ENCODE measurements at places on chromosomes 6 and 20. TPM values are rescaled to one million over a fixed set of nuclear protein-coding genes. Genes with fewer than 3 reads are reported as not detected.

GRCh38 chr6:33699131-33699530, 12.4 kb downstream of the UQCC2 start:
- no peak for DNase-seq

Gene APOM
- total RNA-seq = 4.5 TPM

Gene HNF4A
- not detected for total RNA-seq

- DNase-seq = no peak
These were observed 30.5 kb downstream of the FAM8A1 start for GRCh38 chr6:17630511-17631073.

GRCh38 chr6:159077123-159077522, 32.3 kb upstream of the TAGAP start:
- DNase-seq = no peak

DNA sequence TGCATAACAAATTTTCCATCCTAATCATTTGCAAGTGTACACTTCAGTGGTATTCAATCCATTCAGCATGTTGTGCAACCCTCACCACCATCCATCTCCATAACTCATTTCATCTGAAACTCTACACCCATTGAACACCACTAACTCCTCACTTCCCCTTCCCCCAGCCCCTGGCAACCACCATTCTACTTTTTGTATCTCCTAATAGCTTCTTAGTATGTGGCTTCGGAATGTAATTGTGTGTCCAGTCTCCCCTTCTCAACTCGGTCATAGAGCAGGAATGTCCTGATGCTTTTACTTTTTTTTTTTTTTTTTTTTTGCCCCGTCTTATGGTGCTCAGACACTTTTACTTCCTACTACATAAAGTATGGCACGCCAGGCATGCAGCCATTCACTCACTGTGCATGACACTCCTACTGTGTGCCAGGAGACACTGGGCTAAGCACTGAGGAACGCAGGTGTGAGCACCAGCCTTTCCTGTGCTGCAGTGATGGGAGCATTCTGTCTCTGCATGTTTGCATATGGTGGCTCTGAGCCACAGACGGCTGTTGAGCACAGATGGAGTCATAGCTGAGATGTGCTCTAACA, 15.3 kb downstream of the HCK start:
- no peak for DNase-seq

DNA sequence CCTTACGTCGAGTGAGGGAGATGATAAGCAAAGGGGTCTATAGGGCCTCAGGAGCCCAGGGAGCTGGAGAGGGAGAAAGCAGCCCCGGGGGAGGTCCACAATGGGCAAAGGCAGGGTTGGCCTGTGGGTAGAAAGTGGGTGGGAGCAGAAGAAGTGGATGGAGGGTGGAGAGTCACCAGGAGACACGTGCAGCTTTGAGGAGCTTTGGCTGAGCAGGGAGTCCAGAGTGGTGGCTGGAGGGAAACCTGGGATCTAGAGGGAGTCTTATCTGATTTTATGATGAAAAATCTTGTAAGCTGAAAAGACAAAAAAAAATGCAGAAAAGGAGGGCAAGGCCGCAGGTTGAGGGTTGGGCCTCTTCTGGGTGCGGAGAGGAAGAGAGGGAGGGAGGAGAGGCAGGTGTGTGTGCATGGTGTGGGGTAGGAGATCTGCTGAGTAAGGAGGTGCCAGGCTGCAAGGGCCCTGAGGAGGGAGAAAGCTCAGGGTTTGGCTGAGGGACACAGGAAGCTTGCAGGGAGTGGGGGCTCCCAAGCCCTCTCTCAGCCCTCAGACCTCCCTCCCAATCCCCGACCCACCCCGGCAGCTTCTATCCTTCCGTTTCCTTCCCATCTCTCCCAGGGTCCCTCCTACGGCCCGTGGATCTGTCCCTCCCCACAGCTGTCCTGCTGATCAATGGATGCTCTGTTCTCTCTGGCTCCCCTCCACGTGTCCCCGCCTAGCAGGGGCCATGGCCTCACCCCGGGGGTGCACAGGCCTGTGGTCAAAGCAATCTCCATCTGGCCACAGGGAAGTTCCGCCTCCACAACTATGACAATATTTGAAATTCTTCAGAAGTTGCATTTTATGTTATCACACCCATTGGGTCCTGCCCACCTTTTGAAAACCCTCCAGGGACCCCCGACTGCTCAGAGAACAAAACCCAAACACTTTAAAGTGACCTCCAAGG, 17.1 kb upstream of the BPI start:
- no peak for DNase-seq

DNA sequence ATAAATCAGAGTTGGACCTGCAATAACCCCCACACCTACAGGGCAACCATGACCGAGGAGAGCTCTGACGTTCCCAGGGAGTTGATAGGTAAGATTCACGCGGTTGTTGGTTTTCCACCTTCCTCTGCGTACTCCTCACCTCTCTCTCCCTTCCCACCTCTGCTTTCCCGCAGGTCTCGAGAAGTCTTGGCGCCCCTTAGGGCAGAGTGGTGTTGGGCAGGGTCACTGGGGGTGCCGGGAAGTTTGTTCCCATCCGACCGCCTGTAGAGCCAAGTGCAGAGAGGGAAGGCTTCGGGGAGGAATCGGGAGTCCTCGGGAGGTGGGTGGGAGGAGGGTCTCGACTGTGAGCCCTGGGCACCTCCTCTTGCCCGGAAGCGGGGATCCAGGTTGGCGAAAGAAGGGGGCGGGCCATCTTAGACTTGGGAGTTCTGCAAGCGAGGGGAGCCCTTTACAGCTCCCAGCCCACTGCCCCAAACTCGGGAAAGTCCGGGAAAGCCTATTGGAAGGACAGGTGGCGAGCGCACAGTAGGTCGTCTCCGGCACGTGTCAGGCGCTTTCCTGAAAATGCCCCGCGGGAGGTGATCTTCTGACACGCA, 672 bp downstream of the CARMIL1 start:
- DNase-seq = peak; percentile 15

GRCh38 chr20:42549496-42549895, 640.2 kb downstream of the PTPRT start:
- no peak for DNase-seq

Gene ZFP57
- total RNA-seq = not detected

DNA sequence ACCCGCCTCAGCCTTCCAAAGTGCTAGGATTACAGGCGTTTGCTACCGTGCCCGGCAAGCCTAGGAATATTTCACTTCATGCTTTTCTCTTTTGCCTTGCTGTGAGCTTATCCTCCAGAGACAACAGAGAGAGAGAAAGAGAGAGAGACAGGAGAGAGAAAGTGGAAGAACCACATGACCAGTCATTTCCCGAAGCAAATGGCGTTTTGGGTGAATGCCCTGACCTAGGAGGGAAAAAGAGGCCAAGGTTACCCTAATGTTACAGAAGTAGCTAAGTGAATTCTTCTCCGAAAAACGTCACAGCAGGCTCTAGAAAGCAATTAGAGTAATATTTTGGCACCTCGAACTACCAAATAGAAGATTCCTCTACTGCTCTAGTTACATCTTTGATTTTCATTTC, 9.1 kb downstream of the SGK1 start:
- DNase-seq = no peak

GRCh38 chr20:44457016-44457415, 18.7 kb upstream of the TTPAL start:
- DNase-seq = no peak

DNA sequence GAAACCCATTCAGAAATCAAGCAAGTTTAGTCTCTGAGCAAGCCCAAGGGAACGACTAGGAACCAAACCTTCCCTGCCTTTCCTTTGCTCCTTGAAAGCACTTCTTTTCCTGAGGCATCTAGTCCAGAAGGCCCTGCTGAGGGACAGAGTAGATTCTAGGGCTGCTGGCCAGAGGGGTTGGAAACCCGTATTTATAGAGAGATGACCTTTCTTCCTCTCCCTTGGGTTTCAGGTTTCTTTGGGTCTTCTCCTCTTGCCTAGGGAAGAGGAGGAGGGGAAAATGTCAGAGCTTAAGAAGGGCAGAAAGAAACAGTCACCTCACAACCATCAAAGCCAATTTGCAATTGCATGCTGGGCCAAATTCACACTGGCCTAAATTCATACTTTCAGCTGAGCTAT, 5.8 kb downstream of the APOBEC2 start:
- DNase-seq = no peak

Gene E2F1
- 64.9 TPM for total RNA-seq

GRCh38 chr20:58664883-58665282, 13.8 kb downstream of the STX16 start:
- DNase-seq = no peak

DNA sequence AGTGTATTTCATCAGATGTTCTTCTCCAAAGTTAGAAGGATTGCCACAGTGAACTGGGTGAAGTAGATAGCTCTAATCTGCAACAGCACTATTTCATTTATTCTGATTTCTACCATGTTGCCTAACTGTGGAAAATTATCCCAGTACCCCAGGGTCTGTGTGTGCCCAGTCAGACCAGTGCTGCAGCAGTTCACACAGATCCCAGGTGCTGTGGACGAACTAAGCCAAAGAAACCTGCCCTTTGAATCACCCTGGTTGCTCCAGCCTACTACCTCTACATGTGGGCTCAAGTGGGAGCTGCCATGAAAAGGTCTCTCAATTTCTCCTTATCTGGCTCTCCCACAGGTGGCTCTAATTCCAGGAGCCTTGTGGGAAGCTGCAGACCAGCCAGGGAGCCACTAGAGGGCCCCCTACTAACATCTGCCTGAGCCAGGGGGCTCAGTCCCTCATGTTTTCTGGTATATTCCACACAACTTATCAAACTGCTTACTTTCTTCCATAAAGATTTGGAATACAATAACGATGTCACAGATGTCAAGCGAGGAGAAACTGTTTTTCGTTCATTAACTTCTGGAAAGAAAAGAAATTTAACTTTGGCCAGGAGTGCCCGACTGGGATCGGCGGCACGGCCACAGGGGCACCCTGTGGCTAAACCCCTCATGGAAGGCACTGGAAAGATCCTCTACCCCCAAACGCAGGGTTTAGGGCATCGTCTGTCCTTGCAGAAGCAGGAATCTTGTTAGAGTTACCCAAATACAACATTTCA, 31.6 kb upstream of the LY86 start:
- peak; percentile 57 for DNase-seq

GRCh38 chr6:132733814-132734213, 20.0 kb upstream of the VNN1 start:
- DNase-seq = no peak

Gene SKIC2
- total RNA-seq = 88.0 TPM

DNA sequence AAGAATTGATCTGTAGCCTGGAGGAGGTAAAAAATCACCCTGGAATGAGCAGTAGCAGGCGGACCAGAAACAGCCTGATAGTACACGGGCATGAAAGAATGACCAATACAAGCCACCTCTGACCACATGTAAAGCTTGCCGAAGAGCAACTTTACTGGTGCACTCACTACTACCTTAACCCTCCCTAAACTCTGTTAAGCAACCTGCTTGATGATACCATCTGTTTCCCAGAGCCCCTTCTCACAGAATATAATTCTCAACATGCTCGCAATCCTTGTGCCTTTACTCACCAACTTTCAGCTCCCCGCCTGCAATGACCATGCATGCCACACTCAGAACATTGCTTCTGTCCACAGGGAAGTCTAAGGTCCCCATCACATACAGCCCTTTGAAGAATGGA, 296.5 kb downstream of the PKHD1 start:
- no peak for DNase-seq

GRCh38 chr20:57133926-57134650, 132.4 kb downstream of the BMP7 start:
- no peak for DNase-seq

GRCh38 chr6:157200611-157201010, 122.7 kb downstream of the TMEM242 start:
- no peak for DNase-seq

- no peak for DNase-seq
These were observed 13.9 kb downstream of the CRISP3 start for GRCh38 chr6:49730251-49730650.

DNA sequence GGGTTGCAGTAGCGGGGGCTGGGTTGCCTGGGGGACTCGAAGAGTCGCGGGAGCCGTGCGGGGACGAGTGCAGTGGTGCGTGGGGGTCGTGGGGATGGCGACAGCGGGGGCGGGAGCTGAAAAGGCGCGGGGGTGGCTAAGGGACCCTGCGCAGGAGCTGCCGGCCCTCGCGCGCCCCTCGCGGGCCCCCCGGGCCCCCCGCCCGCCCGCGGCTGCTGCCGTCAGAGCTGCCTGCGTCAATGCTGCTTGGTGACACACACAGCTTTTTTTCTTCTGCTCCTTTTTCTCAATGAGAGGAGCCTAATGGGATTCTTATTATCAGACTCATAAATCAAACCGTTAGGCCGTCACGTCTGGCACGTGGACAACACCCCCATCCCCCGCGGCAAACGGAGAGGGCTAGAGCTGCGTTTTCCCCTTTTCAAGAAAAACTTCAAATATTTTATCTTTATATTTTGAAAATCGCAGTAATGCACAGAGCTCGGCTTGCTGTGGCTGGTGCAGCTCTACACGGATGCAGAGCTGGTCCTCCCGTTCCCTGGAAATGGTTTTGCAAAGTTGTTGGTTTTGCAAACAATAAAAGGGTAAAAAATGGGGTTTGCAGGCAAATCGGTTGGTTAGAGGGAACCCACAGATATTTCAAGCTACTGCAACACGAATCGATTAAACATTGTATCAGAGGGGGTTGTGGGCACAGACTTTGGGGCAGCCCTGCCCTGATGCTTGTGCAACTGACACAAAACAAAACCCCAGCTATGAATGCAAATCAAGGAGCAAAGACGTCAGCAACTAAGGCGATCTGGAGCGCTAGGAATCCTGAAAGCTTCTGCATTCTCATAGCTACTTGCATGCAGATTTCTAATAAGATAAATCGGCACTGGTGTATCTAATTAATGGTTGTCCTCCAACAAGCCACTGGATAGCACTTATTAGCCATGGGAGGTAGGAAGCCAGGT, 161.4 kb downstream of the TBXT start:
- no peak for DNase-seq

- no peak for DNase-seq
These were observed 46.6 kb downstream of the HDAC2 start for GRCh38 chr6:113924312-113924723.

DNA sequence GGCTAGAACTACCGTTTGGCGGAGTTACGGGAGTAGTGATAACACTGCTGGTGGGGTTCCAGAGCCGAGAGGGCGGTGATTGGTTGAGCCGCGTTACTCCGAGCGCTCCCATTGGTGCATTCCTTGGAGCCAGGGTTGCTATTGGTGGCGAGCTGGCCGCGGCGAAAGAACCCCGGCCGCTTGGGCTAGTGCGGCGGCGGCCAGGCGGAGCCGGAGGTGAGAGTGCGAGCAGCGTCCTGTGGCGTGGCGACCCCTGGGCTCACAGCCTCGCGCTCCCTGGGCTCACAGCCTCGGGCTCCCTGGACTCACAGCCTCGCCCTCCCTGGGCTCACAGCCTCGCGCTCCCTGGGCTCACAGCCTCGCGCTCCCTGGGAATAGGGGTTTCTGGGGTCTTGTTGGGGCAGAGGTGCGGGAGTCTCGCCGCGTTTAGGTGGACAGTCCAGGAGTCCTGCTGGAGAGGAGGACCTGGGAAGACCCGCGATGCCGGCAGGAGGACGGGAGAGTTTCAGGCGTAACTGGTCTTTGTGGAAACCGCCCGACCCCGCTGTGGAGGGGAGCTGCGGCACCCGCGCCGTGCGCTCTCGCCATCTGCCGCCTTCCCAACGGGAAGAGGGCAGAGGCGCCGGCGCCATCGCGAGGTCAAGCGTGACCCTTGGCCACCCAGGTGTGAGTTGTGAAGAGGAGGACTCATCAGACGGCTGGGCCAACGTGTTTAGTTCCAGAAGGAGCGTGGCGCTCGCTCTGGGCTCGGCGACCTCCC, 12.2 kb downstream of the PRDM13 start:
- no peak for DNase-seq

GRCh38 chr20:25457886-25458680, 50.6 kb downstream of the GINS1 start:
- no peak for DNase-seq

- no peak for DNase-seq
These were observed 57.3 kb upstream of the SLC35B3 start for GRCh38 chr6:8492536-8493133.

All from activated CD4-positive, alpha-beta T cell treated with anti-CD3 and anti-CD28 coated beads, Interleukin-2, amount 10 ng/mL, durations not matched to agents 7 days and 5 days (primary cell).